ENCODE measurements at places on chromosomes 1 and 21.

GRCh38 chr1:12179111-12179519, 12.3 kb downstream of the TNFRSF1B start:
- DNase-seq: no peak

DNA sequence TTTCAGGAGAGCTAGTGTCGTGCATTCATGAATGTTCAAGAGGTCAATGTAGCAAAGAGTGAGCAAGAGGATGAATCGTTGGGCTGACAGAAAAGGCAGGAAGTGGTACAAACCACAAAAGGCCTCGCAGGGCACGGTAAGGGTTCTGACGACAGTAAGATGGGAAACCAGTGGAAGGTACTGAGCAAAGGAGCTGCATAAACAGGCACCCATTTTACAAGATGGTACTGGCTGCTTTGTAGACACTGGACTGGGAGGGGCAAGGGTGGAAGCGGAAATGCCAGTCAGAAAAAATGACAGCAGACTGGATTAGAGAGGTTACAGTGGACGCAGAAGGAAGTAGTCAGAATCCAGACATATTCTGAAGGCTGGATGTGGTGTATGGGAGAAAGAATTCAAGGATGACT, 123.5 kb downstream of the PTPN14 start:
- no peak for DNase-seq

GRCh38 chr1:231971397-231972110, 345.0 kb downstream of the DISC1 start:
- no peak for DNase-seq

GRCh38 chr1:7121622-7121988, 336.4 kb downstream of the CAMTA1 start:
- DNase-seq: no peak

DNA sequence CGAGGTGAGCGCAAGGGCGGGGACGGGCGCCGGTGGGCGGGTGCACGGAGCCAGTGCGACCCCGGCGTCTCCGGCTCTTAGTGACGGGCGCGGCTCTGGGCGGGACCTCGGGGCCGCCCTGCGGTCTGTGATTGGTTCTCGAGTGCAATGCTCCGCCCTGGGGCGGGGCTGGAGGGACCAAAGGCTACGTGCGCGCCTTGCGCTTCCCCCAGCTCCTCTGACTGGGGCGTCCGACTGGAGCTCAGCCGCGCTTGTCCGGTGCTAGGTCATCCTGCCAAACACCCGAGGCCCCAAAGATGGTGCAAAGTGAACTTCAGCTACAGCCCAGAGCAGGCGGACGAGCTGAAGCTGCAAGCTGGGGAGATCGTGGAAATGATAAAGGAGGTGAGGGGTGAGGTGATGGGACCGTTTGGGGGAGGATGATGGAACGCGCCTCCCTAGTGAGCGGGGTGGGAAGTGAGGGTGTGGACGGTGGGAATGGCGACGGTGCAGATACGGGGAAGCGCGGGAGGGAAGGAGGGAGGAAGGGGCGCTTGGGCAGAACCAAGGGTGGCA, 811 bp downstream of the SH3D21 start:
- DNase-seq: peak; percentile 88

DNA sequence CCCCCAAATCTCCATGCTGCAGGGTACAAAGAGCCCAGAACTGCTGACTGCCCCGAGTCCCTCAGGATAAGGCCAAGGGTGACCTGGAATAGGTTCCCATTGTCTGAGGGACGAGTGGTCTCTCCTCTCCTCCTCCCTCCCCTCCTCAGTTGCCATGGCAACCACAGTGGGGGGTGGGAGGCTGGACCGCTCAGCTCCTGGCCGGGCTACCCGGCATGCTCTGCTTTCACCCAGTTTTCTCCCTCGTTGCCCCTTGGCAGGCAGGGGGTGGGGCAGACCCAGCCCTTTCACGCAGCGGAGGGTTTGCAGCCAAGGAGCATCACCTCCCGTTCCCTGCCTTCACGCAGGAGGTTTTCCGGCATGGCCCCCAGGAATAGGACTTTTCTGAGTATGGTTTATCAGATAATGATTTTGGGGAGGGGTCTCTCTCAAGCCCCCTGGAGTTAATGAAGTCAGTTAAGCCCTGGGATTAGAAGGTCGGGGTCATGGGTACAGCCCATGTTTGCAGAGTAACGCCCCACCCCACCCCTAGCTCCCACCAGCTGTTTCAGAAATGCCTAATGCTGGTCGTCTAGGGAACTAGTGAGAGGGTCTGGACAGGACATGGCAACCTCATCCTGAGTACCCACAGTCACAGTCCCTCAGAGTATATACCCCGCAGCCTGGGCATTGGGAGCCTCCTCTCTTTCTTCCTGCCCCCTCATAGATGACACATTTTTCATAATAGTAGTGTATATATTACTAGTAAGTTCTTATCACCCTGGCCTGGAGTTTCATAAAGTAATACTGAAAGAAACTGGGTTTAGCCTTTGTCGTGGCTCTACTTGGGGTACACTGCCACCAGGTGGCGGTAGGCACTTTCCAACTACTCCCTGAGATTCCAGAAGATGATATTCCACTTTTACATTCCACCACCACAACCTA, 20.7 kb downstream of the C1QB start:
- no peak for DNase-seq

GRCh38 chr1:219917851-219918466, 10.4 kb downstream of the SLC30A10 start:
- DNase-seq: no peak

DNA sequence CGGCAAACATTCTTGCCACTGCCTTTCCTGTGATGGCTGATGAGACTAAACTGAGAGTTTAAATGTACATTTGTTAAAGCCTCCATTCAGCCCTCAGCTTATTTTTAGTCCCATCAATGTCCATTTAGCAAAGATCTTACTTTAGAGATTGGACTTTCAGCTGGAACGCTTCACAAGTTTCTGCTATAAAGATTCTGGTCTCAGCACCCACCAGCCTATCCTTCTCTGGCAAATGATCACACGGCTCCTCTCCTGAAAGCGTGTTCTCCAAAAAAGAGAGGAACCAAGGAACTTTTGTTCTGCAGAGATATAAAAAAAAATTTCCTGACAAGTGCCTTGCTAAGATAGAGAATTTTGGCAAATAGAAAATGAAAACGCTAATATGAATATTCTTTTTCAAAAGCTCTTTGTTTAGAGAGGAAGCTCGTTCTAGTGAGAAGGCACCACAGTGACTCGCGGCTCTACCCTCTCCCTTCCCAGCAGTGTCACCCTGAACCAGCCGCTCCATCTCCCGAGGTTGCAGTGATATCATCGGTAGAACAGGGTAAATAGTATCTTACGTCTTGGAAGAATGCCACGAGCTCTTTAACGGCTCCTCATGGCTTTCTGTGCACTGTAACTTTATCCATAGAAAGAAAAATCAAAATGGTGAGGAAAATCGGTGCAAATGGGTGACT, 200.2 kb downstream of the APP start:
- DNase-seq: no peak

- DNase-seq: no peak
Measured at GRCh38 chr1:21801100-21801499, 11.0 kb upstream of the LDLRAD2 start.
